ENCODE measurements at places on chromosomes 5 and 9.

DNA sequence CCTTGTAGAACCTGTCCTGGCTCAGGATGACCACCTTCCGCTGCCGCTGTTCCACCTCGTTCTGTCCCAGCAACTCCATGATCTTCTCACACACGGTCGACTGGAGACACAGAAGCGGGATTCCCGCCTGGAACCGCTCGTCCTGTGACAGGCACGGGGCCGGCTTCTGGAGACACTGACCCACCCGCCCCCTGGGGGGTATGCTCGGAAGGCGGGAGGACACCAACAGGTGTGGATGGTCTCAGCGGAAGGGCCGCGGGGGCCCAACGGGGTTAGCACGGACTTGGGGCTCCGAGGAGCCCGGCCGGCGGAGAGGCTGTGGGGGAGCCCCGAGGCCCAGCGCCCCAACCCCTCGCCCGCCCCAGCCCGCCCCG, 530 bp downstream of the UCK1 start:
- no peak for DNase-seq

- DNase-seq: no peak
Observed at GRCh38 chr9:21558615-21559401, 76.7 kb upstream of the IFNE start.

DNA sequence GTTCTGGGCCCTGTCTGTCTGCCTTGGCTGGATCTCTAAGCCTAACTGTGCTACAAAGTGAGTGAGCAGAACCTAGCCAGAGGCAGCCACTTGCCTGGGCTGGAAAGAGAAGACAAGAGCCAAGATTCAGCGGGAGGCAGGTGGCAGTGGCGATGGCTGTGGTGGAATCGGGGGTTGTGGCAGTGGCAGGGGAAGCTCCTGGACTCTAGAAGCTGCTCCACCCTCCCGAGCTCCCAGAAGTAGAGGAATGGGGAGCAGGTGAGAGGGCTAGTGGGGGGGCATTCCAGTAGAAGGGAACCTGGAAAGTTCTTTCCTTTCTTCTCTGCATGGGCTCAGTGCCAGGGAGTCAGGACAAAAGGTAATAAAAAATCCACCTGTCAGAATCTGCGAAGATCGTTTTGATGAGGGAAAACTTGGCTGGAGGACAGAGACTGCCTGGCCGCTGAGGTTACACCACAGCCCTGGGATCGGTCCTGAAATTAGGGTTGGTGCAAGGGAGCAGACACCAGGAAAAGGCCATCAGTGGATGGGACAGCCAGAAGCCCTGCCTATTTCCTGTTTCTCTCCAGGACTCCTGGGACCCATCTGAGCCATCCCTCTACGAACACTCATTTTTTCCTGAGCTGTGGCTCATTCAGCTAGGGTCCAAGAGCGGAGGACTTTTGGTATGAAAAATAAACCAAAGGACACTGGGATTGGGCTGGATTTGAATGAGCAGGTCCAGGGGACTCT, 1.6 kb downstream of the CRAT start:
- no peak for DNase-seq

DNA sequence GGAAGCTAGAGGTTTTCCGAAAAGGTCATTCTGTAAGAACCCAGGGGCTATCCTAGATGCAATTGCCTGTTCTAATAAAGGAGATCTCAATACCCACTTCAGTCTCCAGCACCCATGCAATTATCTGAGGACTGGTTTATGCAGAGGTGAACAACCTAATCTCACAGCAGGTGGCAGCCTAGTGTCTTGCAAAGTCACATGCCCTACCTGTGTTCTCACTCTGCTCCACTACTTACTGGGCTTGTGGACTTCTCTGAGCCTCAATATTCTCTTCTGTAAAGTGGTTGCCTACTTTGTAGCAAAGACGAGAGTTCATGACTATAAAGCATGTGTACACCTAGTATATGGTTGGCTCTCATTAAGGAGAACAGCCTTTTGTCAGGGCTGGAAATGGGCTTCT, 21.0 kb upstream of the ALDH1B1 start:
- DNase-seq: no peak

DNA sequence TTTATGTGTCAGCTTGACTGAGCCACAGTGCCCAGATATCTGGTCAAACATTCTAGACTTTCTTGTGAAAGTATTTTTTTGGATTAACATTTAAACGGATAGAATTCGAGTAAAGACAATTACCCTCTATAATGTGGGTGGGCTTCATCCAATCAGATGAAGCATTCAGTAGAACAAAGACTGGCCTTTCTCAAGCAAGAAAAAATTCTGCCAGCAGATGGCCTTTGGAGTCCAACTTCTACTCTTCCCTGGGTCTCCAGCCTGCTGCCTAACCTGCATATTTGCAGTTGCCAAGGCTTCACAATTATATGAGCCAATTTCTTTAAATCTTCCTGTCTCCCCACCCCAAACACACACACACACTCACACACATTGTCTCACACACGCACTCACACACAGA, 86.4 kb downstream of the MED10 start:
- no peak for DNase-seq

- no peak for DNase-seq
Observed at GRCh38 chr5:133229931-133230664, 178.3 kb downstream of the HSPA4 start.
